ENCODE measurements at places on chromosomes 5 and 9.
A peak's percentile ranks its signal among the peaks of the same experiment; 100 is the strongest.

DNA sequence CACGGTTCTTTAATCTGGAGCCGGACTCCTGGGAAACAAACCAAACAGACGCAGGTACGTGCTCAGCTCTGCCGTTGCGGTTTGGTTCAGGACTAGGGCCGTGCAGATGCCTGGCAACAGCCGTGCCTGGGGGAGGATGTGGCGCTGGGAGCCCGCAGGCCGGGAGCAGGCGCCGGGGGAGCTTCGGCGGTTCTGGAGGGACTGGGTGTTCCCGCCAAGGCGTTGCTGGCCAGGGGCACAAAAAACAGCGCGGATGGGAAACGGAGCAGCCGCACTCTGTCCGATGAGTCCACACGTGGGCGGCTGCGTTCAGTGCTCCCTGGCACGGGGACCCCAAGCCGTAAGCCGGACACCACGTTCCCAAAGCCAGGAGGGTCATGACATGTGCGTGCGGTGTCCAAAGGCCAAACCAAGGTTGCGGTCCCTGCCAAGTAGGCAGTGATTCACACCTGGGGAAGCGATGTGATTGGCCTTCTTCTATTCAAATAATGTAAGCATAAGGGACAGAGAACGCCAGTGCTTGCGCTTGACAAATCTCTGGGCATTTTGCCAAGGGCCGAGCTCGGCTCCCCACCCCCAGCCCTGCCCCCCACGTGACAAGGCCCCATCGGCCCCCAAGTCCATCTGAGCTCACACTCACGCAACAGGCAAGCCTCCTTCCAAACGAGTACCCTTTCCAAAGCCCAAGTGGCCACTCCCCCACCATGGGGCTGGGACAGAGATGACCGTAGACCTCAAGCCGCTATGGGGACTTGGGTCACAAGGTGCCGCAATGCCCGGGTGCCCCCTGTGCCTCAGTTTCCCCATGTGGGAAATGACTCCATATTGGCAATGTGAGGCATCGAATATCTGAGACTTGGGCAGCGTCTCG, 49.7 kb upstream of the NKD2 start:
- peak; percentile 31 for DNase-seq

GRCh38 chr5:5598547-5599113, 176.2 kb downstream of the ICE1 start:
- no peak for DNase-seq

- DNase-seq = no peak
Observed at GRCh38 chr9:91259162-91259561, 102.6 kb downstream of the AUH start.

DNA sequence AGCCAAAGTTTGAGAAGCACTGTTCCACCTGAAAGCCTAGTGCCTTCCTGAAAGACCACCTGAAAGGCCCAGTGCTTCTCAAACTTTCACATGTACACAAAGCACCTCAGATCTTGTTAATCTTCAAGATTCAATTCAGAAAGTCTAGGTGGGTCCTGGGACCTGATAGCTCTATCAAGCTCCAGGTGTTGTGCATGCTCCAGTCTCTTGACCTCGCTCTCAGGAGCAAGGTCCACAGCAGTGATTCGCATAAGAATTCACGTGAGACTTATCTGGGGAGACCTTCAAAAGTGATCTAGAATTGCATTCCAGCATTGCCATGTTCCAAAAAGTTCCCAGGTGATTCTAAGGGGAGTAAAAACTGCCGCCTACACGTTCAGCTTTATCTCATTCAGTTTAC, 102.1 kb downstream of the PIK3R1 start:
- no peak for DNase-seq

- no peak for DNase-seq
Observed at GRCh38 chr5:41650131-41650530, 139.7 kb upstream of the PLCXD3 start.

GRCh38 chr5:142911775-142912174, 141.6 kb downstream of the ARHGAP26 start:
- DNase-seq = no peak

DNA sequence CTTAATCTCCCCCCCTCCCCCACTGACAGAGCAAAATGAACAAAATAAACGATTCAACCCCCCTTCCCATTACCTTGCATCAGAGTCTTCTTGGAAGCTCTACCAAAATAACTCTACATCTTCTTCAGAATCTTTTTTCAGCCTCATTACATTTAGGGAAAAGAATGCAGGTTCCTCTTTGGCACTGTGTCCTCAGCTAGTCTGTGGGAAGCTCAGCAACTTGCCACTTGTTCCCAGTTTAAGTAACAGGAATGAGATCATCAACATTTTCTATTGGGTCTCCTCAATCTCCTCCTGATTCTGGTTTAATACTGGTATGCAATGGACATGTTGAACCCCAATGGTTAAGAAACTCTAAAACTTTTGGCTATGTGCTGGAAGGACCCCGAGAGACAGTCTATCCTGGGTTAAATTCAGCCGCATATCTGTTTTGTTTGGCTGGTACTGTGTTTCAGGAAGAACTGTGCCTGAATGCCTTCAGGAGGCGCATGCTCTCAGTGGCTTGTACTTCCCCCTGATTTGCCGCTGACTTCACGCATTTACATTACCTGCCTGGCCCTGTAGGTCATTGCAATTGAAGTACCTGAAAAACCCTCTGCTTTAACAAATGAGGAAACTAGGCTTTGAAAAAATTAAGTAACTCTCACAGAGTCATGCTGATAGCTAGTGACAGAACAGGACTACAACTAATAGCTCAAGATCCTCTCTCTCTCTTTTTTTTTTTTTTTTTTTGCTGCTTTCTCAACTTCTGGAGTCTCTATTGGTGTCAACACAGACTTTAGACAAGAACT, 78.1 kb upstream of the HMHB1 start:
- no peak for DNase-seq

- DNase-seq = no peak
Observed at GRCh38 chr9:117718701-117719100, 14.5 kb downstream of the TLR4 start.

DNA sequence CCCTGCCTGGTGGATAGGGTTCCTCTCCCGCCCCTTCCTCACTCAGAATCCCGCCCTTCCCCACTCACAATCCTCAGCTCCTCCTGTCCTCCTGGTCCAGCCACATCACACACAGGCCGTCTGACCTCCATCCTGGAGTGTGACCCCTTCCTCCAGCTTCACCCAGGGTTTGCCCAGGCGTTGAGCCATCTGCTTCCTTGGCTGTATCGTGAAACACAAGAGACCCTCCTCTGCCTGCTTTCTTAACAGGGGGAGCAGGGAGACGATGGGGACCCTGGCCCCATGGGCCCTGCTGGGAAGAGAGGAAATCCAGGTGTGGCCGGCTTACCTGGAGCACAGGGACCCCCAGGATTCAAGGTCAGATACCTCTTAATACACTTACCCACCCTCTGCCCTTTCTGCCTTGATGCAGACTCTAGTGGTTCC, 32.3 kb upstream of the ORM1 start:
- DNase-seq = no peak

- no peak for DNase-seq
Observed at GRCh38 chr5:103624675-103625074, 62.1 kb upstream of the NUDT12 start.

GRCh38 chr9:78453450-78453849, 156.5 kb downstream of the PSAT1 start:
- no peak for DNase-seq

- DNase-seq = no peak
Observed at GRCh38 chr5:115496936-115497576, 47.5 kb downstream of the FEM1C start.

DNA sequence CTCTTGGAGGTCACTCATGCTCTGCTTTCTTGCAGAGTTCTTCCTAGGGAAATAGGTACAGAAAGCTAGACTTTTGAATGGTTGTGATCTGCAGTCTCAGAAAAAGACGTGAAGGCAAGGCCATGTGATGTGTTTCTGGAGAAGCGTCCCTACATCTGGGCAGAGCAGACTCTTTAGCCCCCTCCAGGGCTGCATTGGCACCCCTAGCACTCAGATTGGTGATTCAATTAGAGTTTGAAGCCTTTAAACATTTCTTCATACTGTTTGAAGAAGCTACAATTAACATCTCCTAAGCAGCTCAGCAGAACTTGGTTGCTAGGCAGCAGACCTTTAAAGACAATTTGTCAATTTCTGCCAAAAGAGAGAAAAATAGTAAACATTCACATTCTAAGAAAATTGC, 21.6 kb downstream of the JADE2 start:
- DNase-seq = no peak

GRCh38 chr5:172497591-172498255, 43.4 kb upstream of the SH3PXD2B start:
- no peak for DNase-seq

DNA sequence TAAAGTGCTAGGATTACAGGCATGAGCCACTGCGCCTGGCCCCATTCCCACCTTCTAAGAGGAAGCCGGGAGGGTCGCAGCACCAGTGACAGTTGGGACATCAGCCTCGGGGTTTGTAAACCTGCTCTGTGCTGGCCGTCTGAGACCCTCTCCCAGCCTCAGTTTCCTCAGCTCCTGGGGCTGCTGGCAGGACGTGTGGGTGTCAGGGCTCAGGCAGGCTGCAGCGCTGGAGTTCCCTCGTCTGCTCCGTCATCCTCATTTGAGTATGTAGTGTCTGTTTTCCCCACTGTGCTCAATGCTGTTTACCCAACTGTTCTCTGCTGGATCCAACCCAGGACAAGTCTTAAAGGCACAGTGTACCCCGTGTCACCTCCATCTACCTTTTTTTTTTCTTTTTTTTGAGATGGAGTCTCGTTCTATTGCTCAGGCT, 2.0 kb upstream of the NINJ1 start:
- DNase-seq = no peak

DNA sequence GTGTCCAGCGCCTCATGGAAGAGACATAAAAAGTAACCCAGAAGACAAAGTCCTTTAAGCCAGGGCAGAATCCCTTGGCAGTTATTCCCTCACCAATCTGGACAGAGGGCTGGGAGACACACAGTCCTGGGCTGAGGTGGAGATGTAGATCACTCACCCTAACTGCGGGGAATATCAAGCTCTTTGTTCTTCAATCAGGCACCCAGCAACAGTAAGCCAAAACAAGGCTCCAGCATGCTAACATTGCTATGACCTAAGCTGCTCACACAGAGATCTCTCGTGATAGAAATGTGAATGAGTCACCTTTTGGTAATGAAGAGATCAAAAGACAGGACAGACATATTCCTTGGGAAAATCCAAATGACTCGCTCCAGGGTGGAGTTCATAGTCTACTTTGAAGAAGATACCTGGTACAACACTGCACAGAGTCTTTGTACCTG, 101.3 kb downstream of the FBN2 start:
- DNase-seq = peak; percentile 81

DNA sequence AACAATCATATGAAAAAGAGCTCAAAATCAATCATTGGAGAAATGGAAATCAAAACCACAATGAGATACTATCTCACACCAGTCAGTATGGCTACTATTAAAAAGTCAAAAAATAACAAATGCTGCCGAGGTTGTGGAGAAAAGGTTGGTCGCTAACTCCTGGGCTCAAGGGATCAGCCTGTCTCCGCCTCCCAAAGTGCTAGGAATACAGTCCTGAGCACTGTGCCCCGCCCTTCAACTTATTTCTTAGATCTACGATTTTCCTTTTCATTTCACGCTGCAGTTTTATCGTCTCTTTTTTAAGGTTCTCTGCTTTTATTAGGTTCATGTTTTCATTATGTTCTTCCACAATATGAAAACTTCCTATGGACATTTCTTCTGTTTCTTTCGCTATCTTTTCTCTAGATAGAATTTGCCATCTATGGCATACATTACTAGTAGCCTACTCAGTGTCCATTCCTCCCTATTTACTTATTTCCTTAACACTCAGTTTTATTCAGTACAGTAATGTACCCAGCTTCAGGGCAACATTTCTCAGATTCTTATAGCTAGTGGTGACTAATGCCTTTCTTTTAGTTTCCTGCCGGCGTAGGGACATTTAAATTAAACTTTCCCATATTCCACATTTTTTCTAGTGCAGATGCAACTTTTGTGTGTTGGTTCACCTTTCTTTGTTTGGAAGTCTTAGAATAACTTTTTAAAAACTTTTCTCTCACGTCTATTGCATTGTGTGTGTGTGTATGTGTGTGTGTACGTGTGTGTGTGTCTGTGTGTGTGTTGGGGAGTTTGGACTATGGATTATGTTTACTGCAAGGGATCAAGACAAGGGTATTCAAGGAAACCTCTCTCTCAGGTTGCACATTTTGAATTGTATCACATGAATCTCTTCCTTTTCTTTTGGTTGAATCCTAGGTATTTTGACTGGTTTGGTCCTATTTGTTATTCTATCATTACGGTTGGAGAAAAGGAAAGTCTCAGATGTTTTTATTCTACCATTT, 21.6 kb upstream of the FBN2 start:
- no peak for DNase-seq

- no peak for DNase-seq
Observed at GRCh38 chr5:14807471-14807870, 64.1 kb downstream of the ANKH start.

GRCh38 chr9:117403403-117403811, 11.4 kb downstream of the ASTN2 start:
- no peak for DNase-seq

- no peak for DNase-seq
Observed at GRCh38 chr9:90774682-90775081, 26.9 kb upstream of the SYK start.

GRCh38 chr9:86768020-86768419, 179.3 kb downstream of the GAS1 start:
- DNase-seq = no peak

DNA sequence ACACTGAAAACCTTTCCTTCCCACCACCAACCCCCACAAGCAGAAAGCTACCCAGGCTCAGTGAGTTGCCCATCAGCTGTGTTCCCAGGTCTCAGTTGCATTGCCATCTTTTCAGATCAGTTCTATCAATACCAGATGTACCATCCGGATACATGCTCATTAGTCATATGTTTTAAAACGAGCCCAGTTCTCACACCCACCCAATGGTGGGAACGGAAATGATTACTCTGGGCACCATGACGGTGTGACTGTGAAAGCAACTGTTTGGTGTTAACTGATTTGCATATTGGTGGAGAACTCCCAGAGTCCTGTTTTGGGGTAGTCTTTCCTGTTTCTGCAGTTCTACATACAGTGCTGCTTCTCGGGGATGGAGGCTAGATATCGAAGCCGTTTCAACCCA, 212.3 kb downstream of the TRIM36 start:
- DNase-seq = no peak

- DNase-seq = no peak
Observed at GRCh38 chr5:59274106-59274636, 619.4 kb downstream of the PDE4D start.

- no peak for DNase-seq
Observed at GRCh38 chr9:114001794-114002261, 76.3 kb downstream of the AMBP start.

- DNase-seq = no peak
Observed at GRCh38 chr9:77210116-77210515, 32.8 kb downstream of the VPS13A start.

All from HS-5 (cell line).